T-helper 2 cell treated with Interferon-gamma antibody and Interleukin-4, amounts not matched to agents 100 ng/mL and 5 ng/mL, for 36 hours (primary cell): ENCODE measurements at places on chromosomes 6 and 20. TPM values are rescaled to one million over a fixed set of nuclear protein-coding genes. Genes with fewer than 3 reads are reported as not detected.

Gene MUC22
- not detected in 2 replicates for total RNA-seq

Gene ZFP57
- total RNA-seq: 2.1 and 2.3 TPM in 2 replicates

Gene GMEB2
- 16.3 and 17.4 TPM in 2 replicates for total RNA-seq

Gene CRISP2
- not detected in 2 replicates for total RNA-seq

Gene AIF1
- total RNA-seq: 67.9 and 70.2 TPM in 2 replicates

Gene GHRH
- total RNA-seq: not detected in 2 replicates

Gene RSPO3
- not detected in 2 replicates for total RNA-seq

Gene PDSS2
- 13.1 and 14.7 TPM in 2 replicates for total RNA-seq

Gene SNX9
- 6.4 and 6.6 TPM in 2 replicates for total RNA-seq

Gene BANF2
- total RNA-seq: not detected in 2 replicates

Gene TNFRSF6B
- not detected in 2 replicates for total RNA-seq
